ENCODE measurements at places on chromosomes 4 and X. TPM values are rescaled to one million over a fixed set of nuclear protein-coding genes. Genes with fewer than 3 reads are reported as not detected.

The PLAC8 gene
- 1.1 TPM for total RNA-seq

The MSANTD1 gene
- 0.36 TPM for total RNA-seq

The GC gene
- total RNA-seq: 5.1 TPM

The ATP1B4 gene
- total RNA-seq: 6.1 TPM

The BEX1 gene
- total RNA-seq: not detected

The CT47A7 gene
- total RNA-seq: not detected

The GPR50 gene
- not detected for total RNA-seq

The PAGE5 gene
- not detected for total RNA-seq

The RNF128 gene
- total RNA-seq: 5.3 TPM

The RHOXF2 gene
- not detected for total RNA-seq

The MTNR1A gene
- total RNA-seq: not detected

The CXCL8 gene
- total RNA-seq: 1.9 TPM

The ZFX gene
- 42.9 TPM for total RNA-seq

GRCh38 chr4:120025516-120025915 is 41.1 kb downstream of the MAD2L1 start:
- no peak overlapping the region for H3K4me3 ChIP-seq
- no peak for DNase-seq
- no peaks in the 10 kb centered on the region for H3K27me3 ChIP-seq

- H3K4me3 ChIP-seq: no peak overlapping the region
- no peak for DNase-seq
- H3K4me1 ChIP-seq: no peaks in the 10 kb centered on the region
- no peak overlapping the region for H3K27ac ChIP-seq
- no peaks in the 10 kb centered on the region for H3K27me3 ChIP-seq
Measured at GRCh38 chr4:122777846-122778673, 45.6 kb downstream of the BBS12 start.

DNA sequence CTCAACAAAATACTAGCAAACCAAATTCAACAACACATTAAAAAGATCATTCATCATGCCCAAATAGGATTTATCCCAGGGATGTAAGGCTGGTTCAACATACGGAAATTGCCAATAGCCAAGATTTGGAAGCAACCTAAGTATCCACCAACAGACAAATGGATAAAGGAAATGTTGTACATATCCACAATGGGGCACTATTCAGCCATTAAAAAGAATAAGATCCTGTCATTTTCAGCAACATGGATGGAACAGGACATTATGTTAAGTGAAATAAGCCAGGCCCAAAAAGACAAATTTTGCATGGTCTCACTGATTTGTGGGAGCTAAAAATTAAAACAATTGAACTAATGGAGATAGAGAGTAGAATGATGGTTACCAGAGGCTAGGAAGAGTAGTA is 82.0 kb upstream of the FAM241A start:
- H3K4me3 ChIP-seq: no peak overlapping the region
- H3K36me3 ChIP-seq: no peaks in the 10 kb centered on the region
- no peak overlapping the region for H3K27ac ChIP-seq
- DNase-seq: no peak

GRCh38 chrX:111504941-111505340 is 6.5 kb upstream of the SERTM2 start:
- no peaks in the 10 kb centered on the region for H3K36me3 ChIP-seq
- no peak for DNase-seq
- no peaks in the 10 kb centered on the region for H3K27me3 ChIP-seq
- no peak overlapping the region for H3K27ac ChIP-seq

GRCh38 chr4:147134536-147135210 is 189.0 kb upstream of the TTC29 start:
- no peak for DNase-seq
- H3K4me1 ChIP-seq: no peaks in the 10 kb centered on the region
- no peaks in the 10 kb centered on the region for H3K27me3 ChIP-seq
- no peak overlapping the region for H3K4me3 ChIP-seq

- no peak for DNase-seq
- H3K4me1 ChIP-seq: no peaks in the 10 kb centered on the region
- H3K36me3 ChIP-seq: no peaks in the 10 kb centered on the region
- no peaks in the 10 kb centered on the region for H3K27me3 ChIP-seq
- H3K4me3 ChIP-seq: no peak overlapping the region
- no peak overlapping the region for H3K27ac ChIP-seq
Measured at GRCh38 chr4:62676962-62677361, 1476.8 kb downstream of the ADGRL3 start.

DNA sequence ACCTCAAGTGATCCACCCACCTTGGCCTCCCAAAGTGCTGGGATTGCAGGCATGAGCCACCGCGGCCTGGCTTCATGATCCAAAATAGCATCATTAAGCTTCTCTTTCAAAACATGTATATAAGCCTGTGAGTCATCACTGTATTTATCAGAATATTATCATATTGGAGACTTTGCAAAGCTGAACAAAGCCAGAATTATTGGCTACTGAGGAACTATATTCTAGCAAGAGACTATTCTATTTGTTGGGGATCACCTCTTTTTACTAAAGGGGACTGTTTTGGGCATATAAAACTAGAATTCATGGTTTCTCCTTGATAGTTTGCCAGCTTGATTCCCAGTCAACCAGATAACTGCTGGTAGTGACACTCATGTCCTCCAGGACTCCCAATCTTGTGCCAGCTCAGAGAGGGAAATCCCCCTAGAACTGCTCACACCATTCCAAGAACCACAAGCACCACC is 40.1 kb downstream of the TET2 start:
- H3K4me3 ChIP-seq: no peak overlapping the region
- peaks cover 55% of the 10 kb centered on the region for H3K4me1 ChIP-seq
- DNase-seq: no peak

GRCh38 chr4:38145033-38145678 is 185.0 kb downstream of the PTTG2 start:
- H3K4me3 ChIP-seq: no peak overlapping the region
- no peaks in the 10 kb centered on the region for H3K27me3 ChIP-seq
- no peak overlapping the region for H3K27ac ChIP-seq
- H3K4me1 ChIP-seq: no peaks in the 10 kb centered on the region
- no peak for DNase-seq
- H3K36me3 ChIP-seq: no peaks in the 10 kb centered on the region

- peaks cover 31% of the 10 kb centered on the region for H3K4me1 ChIP-seq
- H3K27me3 ChIP-seq: no peaks in the 10 kb centered on the region
- peak; percentile 31 for DNase-seq
- H3K4me3 ChIP-seq: no peak overlapping the region
- H3K36me3 ChIP-seq: no peaks in the 10 kb centered on the region
Measured at GRCh38 chr4:158796370-158797140, 27.7 kb downstream of the FNIP2 start.

DNA sequence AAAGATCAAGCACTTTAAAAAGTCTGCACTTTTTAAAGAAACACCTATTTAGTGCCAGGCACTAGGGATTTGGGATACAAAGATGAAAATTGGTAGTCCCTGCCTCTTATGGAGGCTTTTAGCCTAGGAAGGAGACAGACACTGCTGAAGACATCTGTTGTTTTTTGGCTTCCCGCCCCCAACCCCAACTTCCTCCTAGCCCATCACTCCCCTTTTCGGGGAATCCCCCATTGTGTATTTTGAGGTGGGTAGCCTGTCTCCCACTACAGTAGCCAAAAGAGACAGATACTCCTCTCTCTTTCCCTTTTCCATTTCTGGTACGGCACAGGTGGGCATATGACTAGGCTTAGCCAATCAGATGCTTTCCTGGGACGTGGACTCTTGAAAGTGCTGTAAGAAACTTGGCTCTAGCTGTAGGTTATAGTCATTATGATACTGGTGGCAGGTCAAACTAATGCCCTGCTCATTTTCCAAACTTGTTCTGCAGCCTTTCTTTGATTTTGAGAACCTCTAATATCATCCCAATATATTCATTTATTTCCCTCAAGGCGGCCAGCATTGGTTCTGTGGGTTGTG is 194.6 kb upstream of the RBPJ start:
- DNase-seq: no peak
- H3K27me3 ChIP-seq: no peaks in the 10 kb centered on the region
- no peak overlapping the region for H3K27ac ChIP-seq

DNA sequence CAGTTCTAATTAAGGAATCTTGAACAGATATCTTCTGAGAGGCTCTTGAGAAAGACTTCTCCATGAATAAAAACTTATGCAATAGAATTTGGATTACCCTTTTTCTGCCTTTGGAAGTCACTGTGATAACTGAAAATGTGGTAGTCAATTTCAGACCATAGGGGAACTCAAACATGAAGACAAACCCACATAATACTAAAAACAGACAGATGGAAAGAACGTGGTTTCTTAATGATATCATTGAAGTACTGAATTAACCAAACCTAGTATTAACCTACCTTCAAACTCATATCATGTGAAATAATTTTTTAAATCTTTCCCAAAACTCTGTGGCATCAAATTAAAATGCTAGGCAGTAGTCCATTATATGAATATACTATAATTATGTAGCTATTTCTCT is 153.5 kb downstream of the CAMK2D start:
- H3K27me3 ChIP-seq: no peaks in the 10 kb centered on the region
- H3K4me3 ChIP-seq: no peak overlapping the region
- H3K4me1 ChIP-seq: peaks cover 27% of the 10 kb centered on the region
- DNase-seq: no peak
- peaks cover 9% of the 10 kb centered on the region for H3K36me3 ChIP-seq

GRCh38 chr4:105710678-105711077 is 2.1 kb downstream of the GSTCD start:
- no peak for DNase-seq
- H3K27me3 ChIP-seq: no peaks in the 10 kb centered on the region
- H3K36me3 ChIP-seq: no peaks in the 10 kb centered on the region
- H3K27ac ChIP-seq: no peak overlapping the region
- no peak overlapping the region for H3K4me3 ChIP-seq

GRCh38 chr4:159608436-159608835 is 505.6 kb downstream of the RAPGEF2 start:
- H3K4me3 ChIP-seq: no peak overlapping the region
- DNase-seq: no peak
- no peaks in the 10 kb centered on the region for H3K36me3 ChIP-seq
- no peak overlapping the region for H3K27ac ChIP-seq
- H3K27me3 ChIP-seq: no peaks in the 10 kb centered on the region

DNA sequence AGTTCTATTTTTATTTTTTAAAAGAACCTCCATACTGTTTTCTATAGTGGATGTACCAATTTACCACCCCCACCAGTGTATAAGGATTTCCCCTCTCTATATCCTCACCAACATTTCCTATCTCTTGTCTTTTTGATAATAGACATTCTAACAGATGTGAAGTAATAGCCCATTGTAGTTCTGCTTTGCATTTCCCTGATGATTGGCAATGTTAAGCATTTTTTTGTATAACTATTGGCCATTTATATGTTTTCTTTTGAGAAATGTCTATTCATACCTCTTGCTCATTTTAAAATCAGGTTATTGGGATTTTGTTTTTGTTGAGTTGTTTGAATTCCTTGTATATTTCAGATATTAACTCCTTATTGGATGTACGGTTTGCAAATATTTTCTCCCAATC is 251.1 kb upstream of the HTR2C start:
- H3K27me3 ChIP-seq: no peaks in the 10 kb centered on the region
- no peaks in the 10 kb centered on the region for H3K36me3 ChIP-seq
- H3K27ac ChIP-seq: no peak overlapping the region

DNA sequence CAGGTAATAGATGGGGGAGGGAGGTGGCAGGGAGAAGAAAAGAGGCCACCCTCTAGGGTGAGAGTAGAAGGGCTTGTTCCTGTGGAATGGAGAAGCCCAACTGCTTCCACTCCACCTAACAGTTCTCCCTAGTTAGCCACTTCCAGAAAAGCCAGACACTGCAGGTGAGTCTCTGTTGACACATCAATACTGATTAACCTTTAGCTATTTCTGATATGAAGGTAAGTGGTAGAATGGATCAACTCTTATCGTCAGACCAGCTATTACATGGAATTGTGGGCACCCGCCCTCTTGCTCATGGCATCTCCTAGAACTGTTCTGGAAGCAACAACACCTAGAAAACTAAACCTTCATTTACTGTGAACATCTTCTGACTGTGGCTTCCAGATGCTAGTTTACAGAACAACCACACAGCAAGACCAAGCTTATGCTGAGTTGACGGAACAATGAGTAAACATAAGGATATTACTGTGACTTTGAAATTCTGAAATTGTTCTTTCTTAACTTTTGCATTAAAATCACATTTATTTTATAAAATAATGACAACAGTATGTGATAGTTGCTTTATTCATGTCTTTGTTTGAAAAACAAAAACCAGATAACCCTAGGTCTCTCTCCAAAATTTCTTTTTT is 44.7 kb downstream of the ANXA3 start:
- H3K4me1 ChIP-seq: peaks cover under 1% of the 10 kb centered on the region
- H3K27me3 ChIP-seq: no peaks in the 10 kb centered on the region
- DNase-seq: no peak
- no peak overlapping the region for H3K4me3 ChIP-seq

DNA sequence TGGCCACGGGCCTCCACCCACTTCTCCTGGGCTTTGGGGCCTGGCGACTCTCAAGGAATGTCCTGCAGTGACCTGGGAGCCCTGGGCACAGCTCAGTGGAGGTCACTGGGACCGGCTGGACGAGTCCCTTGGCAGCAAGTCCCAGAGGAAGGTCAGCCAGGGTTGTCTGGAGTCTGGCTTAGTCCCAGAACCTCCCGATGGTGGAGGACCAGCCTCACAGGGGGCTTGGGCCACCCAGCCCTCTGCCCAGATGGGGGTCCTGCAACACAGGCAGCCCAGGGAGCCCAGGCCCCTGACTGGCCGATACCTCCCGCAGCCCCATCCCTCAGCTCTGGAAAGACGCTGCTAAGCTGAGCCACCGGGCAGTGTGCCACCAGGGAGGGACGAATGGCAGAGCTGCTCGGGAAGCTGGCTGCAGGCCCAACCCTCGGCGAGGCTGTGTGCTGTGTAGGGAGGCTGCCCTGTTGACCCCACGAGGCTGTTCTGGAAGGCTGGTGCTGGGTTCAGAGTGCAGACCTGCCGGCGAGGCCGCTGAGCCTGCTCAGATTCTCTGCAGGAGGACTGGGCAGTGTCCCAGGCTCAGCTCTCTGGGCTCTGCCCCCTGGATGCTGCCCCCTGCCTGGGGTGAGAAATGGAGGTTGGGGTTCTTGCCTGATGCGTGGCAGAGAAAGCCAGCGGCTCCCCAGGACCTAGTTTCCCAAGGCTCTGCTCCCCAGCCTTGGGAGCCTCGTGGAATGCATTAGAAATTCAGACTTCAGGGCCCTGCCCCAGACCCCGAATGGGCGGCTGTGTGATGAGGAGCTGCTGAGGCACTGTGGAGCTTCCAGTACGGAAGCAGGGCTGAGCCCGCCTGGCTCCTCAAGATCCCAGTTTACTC is 61.7 kb downstream of the ADRA2C start:
- no peaks in the 10 kb centered on the region for H3K36me3 ChIP-seq
- peaks cover 13% of the 10 kb centered on the region for H3K27me3 ChIP-seq
- no peaks in the 10 kb centered on the region for H3K4me1 ChIP-seq
- no peak for DNase-seq

GRCh38 chr4:145047151-145047550 is 50.8 kb downstream of the ANAPC10 start:
- H3K4me3 ChIP-seq: no peak overlapping the region
- DNase-seq: no peak
- no peaks in the 10 kb centered on the region for H3K36me3 ChIP-seq
- no peaks in the 10 kb centered on the region for H3K4me1 ChIP-seq

Data from gastrocnemius medialis (tissue), 4 donors.